Activated T-cell treated with anti-CD3 and anti-CD28 coated beads, Interleukin-2, amount 50 U/mL, for 48 hours (primary cell): ENCODE measurements at places on chromosomes 7 and 10.
A peak's percentile ranks its signal among the peaks of the same experiment; 100 is the strongest.

DNA sequence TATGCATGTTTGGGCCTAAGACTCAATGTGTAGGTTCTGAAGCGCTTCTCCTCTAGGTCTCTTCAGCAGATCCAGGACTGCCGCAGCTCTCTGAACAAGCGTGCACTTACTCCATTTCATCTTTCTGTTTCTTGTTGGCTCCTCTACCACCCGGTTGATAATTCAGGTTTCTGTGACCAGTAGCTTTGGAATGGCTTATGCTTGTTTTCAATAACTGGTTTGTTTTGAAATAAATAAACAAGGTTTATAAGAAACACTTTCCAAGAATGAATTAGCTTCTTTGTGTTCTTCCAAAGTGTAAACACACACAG lies 1.5 kb downstream of the MDFIC start:
- DNase-seq, result no peak

DNA sequence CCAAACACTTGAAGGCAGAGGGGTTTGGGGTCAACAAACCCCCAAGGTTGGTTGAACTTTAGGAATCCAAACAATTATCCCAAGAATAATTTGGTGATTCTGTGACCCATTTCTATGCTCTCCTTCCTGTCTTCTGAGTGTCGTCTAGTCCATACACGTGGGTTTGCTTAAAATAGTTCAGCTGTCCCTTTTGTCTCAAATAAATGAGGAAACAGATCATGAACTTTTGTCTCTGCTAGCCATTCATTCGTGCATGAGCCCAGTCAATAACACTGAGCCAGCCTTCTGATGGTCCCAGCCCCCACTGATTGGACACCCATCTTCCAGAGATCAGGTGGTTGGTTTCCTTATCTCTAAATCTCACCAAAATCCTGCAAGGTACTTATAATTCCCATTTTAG lies 255.4 kb downstream of the PRPF18 start:
- no peak for DNase-seq

GRCh38 chr10:38007991-38008390 lies 2.5 kb upstream of the ZNF33A start:
- no peak for DNase-seq

- no peak for DNase-seq
Observed at GRCh38 chr10:101481256-101481655, 106.8 kb downstream of the POLL start.

- DNase-seq, result no peak
Observed at GRCh38 chr10:58820861-58821751, 308.4 kb downstream of the BICC1 start.

DNA sequence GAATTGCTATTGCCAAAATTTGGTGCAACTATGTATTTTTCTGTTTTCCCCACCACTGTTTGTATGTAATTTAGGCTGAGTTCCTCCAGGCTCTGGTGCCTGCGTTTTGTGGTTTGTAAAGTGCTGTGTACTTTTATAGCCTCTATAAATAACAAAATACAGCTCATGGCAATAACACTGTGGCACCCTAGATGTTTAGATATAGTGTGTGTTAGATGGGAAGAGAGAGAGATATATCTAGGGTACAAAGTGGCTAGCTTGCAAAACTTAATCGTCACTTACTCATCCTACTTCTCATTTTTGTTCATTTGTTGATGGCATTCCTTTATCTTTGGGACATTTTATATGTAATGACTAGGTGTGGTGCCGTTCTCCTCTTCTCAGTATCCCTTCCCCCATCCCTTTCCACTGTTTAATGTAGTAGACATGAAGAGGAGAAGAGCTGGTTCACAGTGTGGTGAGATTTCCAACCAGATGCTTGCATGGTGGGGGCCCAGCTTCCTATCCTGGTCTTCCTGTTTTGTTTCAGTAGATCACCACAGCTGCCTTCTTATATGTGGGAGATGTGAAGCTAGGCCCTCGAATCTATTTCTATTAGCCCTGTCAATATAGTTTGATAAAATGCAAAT lies 115.0 kb downstream of the SND1 start:
- DNase-seq, result no peak

DNA sequence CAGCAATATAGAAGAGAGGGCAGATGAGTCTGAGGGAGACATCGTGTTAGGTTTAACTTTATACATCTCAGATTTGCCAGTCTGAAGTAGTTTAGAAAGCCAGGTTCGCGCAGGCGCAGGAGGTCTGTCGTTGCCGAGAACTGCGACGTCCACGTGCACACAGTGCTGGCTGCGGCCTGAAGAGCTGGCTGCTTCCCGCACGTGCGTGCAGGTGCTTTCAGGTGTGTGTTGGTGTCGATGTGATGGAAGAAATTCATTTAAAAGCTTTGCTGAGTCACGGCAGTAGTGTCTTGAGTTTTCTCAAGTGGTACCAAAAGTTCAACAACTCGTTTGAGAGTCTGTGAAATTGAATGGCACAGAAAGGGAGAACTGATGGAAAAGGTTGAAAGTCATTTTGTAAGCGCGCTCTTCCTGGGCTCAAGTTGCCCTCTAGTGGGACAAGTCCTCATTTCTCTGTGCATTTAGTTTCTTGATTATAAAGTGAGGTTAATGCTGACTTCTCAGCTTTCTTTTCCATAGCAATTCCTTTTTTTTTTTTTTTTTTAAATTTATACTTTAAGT lies 18.6 kb downstream of the WDR37 start:
- no peak for DNase-seq

- peak; percentile 65 for DNase-seq
Observed at GRCh38 chr10:21173802-21174714, 276.9 kb upstream of the NEBL start.

GRCh38 chr7:105887569-105888189 lies 11.3 kb upstream of the ATXN7L1 start:
- DNase-seq, result no peak

- no peak for DNase-seq
Observed at GRCh38 chr10:24661376-24661775, 62.3 kb downstream of the ARHGAP21 start.

DNA sequence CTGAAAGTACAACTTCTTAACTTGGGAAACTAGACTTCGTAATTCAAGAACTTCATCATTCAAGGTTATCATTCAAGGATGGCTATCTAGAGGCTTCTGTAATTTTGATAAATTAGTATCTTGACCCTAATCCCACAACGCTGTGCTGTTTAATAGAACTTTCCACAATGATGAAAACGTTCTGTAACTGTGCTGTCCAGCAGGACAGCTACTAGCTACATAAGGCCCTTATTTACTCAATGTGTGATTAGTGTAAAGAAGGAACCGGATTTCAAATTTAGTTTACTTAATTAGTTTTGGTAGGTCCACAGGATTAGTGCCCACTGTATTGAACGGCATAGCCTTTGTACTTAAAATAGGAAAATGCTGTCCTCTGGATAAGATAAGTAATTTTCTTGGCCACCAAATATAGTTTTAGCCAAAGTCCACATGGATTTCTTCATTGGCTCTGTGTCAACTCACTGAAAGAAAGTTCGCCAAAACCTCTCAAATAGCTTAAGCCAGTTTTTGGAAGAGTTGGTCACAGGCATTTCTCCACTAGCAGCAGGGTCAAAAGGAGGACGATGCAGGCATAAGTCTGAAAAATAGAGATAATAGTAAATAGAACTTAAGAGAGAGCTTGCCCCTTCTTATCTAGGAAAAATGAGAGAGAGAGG lies 17.3 kb downstream of the DGKI start:
- no peak for DNase-seq

GRCh38 chr7:156677374-156678054 lies 36.9 kb downstream of the RNF32 start:
- no peak for DNase-seq

DNA sequence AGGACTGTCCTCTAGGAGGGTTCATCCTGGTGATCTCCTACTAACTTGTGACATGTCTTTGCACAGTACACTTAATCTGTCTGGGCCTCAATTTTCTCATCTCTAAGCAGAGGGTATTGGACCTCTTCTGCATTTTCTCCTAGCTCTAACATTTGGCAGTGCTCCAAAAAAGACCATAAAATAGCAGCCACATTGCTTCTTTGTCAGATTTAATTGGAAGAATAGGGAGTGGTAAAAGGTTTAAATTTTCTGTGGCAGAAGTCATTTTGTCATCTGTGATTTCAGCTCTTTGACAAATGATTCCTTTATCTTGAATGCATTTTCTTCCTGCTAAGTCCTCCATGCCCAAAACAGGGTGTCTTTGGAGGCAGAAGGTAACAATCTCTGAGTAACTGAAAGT lies 289.9 kb upstream of the LRGUK start:
- no peak for DNase-seq

DNA sequence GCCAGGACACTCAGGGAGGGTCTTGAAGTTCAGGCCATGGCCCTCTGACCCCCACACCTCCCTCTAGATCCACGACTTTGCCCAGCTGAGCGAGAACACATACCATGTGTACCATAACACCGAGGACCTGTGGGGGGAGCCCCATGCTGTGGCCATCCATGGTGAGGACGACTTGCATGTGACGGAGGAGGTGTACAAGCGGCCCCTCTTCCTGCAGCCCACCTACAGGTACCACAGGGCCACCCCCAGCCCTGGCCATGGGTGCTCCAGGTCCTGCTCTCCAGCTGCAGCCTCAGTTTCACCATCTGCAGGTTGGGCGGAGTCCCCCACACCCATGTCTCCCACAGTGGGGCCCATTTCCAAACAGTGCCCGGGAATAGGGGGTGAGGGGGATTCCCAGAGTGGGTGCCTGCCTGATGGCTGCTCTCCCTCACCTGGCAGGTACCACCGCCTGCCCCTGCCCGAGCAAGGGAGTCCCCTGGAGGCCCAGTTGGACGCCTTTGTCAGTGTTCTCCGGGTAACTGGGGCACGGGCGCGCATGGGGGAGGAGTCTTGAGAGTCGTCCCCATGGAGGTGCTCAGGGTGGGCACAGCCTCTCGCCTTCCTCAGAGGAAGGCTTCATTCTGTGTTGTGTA lies 54.1 kb downstream of the PALD1 start:
- no peak for DNase-seq

GRCh38 chr7:29292886-29293658 lies 98.5 kb downstream of the CHN2 start:
- DNase-seq, result no peak
